ENCODE measurements at places on chromosomes 5 and 9.

DNA sequence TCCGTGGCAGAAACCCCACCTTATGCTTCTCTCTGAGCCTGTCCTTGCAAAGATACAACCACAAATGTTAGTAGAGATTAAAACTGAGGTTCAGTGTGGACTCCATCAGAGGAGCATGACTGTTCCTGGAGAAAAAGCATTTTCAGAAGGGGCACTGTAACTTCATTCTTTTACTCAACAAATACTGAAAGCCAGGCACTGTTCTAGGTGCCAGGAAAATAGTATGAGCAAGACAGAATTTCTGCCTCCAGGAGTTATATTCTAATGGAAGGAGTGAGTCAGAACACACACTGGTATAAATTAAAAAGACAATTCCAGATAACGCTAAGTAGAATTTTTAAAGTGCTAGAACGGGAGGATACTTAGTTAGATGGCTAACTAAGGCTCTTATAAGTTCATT is 251.4 kb upstream of the GAS1 start:
- DNase-seq: no peak

GRCh38 chr5:54007827-54008777 is 302.3 kb downstream of the ARL15 start:
- DNase-seq: no peak

GRCh38 chr9:10255758-10256157 is 357.0 kb downstream of the PTPRD start:
- DNase-seq: no peak

- no peak for DNase-seq
Observed at GRCh38 chr5:41071242-41071641, at the start of gene MROH2B. TSS of gene MROH2B (minus strand) at chr5:41071342. CDS start at chr5:41070852, 490 bp downstream.

- no peak for DNase-seq
Observed at GRCh38 chr5:150254774-150255173, 34.8 kb downstream of the CAMK2A start.

DNA sequence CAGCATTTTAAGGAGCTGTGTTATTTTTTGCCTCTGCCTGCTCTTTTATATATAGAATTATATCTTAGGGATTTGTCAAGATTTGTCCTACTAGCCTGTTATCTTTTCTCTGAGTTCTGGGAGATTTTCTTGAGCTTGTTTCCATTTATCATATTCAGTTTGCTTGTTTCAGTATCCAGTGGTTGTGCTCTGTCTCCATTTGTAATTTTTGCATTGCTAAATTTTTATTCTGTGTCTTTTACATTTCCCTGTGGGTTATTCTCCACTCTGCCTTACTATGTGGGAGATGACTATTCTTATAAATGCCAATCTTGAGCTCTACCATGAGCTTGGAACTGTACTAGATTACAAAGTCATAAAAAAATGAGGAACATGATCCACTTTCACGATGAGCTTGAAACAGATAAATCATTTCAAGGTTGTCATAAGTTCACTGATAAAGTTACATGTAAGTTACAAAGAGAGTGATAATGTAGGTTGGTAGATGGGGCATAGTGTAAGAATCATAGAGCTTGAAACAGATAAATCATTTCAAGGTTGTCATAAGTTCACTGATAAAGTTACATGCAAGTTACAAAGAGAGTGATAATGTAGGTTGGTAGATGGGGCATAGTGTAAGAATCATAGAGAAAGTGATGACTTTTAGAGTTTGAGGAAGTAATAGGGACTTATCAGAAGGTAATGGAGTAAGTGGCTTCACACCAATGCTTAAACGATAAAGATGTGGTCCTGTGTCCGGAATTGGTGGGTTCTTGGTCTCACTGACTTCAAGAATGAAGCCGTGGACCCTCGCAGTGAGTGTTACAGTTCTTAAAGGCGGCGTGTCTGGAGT is 287.3 kb downstream of the ADGRV1 start:
- no peak for DNase-seq

DNA sequence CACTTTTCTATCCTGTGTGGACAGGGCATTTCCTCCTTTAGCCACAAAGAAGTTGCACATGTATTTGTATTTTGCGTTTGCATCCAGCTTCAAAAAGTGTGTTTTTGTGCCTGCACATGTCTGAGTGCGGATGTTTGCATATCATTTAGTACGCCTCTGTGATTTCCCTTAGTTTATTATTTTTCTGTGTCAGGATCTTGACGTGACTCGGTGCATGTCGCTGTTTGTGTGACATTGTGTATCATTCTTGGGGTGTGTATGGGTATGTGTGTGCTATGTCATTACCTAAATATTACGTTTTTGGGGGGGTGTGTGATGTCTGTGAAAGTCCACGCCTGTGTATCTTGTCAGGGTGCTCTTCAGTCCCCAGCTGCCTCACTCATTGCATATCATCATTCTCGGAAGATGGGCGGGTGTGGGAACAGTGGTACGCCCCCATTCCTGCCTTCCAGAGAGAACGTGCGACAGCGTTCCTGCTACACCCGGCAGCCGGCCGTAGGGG is 416 bp upstream of the PAIP2 start:
- DNase-seq: no peak
